ENCODE measurements at places on chromosomes 7 and 10. TPM values are rescaled to one million over a fixed set of nuclear protein-coding genes. Genes with fewer than 3 reads are reported as not detected.

Gene CYP3A4
- not detected for total RNA-seq

Gene CFAP70
- 1.7 TPM for total RNA-seq

Gene SCART1
- total RNA-seq = 0.45 TPM

Gene HDAC9
- 30.7 TPM for total RNA-seq

Gene TFR2
- not detected for total RNA-seq

Gene TAS2R3
- total RNA-seq = 0.47 TPM

Gene TWIST1
- 1.3 TPM for total RNA-seq

Gene GALNT17
- total RNA-seq = 57.9 TPM

Gene SMARCD3
- 132 TPM for total RNA-seq

Gene BMPER
- total RNA-seq = 0.59 TPM

Gene SUN1
- total RNA-seq = 186 TPM

Gene PPP1R17
- total RNA-seq = not detected

Gene PPP1R3C
- total RNA-seq = 180 TPM

Gene IDI2
- not detected for total RNA-seq

Gene KCTD7
- total RNA-seq = 8.0 TPM

Gene LRRD1
- not detected for total RNA-seq

Gene KCNH2
- 107 TPM for total RNA-seq

Gene ALOX5
- 4.5 TPM for total RNA-seq

Gene LRRC61
- total RNA-seq = 3.7 TPM

Gene HMX2
- not detected for total RNA-seq

Gene LLCFC1
- total RNA-seq = not detected

Gene GIMAP1
- total RNA-seq = 6.7 TPM

Gene C10orf67
- 0.62 TPM for total RNA-seq

Gene TFPI2
- 1.4 TPM for total RNA-seq

Gene GDF10
- 0.32 TPM for total RNA-seq

Gene CYCS
- 711 TPM for total RNA-seq

Gene ASB10
- 46.1 TPM for total RNA-seq

Gene GPC2
- total RNA-seq = 0.35 TPM

Gene MSMB
- total RNA-seq = not detected

Gene C10orf105
- 0.07 TPM for total RNA-seq

Gene CALML3
- total RNA-seq = not detected
